Activated effector memory CD4-positive, alpha-beta T cell treated with Interleukin-2 at 50 U/mL for 16 hours (primary cell): ENCODE measurements at places on chromosomes 13 and 19.

DNA sequence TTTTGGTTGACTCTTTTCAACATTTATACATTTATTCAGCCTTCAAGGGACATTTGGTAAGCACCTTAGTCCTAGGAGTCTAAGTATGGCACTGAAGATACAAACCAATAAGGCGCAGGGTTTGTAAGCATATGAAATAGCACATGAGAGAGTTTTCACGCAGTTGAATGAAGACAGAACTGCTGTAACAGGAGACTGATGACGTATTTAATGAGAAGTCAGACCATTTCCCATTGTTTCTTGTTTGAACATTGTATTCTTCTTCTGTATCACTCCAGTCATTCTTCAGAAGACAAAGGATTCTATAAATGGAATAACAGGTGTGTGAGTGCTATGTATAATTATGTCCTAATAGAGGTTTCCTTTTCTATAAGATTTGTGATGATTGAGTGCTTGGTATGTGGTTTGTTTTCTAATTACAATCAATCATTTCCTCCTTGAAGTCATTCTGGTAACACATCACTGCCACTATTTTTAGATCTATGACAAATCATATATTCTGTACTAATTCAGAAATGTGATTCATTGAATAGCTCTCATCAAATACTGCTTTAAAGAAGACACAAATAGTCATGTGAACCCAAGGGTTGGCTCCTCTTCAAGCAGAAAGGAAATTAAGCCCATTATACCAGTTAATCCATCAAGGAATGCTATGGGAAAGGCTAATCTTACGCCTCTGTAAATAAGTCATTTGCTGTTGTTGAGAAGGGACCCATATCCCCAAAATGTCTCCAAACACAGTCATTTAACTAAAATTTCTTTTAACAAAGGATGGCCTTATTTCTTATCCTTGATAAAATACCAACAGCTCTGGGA is 222.8 kb upstream of the NBEA start:
- DNase-seq, result no peak

GRCh38 chr13:25117312-25117711 is 21.4 kb downstream of the PABPC3 start:
- no peak for DNase-seq

DNA sequence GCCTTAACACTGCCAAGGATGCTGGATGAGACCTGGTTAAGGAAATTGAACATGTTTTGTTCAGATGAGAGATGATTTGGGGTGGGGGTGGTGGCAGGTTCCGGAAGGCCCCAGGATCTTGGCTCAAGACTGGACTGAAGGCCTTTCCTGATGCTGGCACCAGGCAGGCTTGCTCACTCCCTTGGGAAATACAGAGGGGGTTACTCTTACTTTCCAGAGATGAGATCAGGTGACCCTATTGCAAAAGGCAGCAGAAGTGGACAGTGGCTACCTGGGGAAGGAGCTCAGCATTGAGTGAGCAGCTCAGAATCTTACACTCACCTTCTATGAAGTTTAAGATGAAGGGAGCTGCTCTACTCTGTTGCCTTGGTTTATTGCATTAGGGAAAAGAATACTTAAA is 10.8 kb downstream of the GATAD2A start:
- DNase-seq, result no peak

DNA sequence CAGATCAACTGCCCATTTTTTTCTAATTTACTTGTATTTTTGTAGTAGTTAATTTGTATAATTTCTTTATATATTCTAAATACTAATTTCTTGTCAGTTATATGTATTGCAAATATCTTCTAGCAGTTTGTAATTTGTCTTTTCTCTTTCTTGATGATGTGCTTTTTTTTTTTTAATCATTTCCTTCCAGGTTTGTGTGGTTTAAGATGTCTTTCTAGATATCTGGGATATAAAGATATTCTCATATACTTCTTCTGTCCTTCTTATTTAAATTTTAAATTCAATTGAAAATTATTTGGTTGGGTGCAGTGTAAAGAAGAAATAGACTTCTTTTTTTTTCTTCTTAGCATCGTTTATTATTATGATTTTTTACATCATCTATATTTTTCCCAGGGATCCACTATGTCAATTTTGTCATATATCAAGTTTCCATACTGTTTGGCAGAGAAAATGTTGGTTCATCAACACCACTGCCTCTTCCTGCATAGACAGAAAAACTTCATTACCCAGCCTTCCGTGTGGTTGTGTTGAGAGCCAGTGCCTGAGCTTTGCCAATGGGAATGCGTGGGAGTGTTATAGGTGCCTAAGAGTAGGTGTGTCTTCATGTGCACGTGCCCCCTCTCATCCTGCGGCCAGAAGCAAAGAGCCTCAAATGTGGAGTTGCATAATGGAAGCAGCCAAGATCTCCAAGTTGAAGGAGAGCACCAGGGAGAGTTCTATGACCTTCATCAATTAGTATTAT is 15.8 kb downstream of the CPB2 start:
- DNase-seq, result no peak

DNA sequence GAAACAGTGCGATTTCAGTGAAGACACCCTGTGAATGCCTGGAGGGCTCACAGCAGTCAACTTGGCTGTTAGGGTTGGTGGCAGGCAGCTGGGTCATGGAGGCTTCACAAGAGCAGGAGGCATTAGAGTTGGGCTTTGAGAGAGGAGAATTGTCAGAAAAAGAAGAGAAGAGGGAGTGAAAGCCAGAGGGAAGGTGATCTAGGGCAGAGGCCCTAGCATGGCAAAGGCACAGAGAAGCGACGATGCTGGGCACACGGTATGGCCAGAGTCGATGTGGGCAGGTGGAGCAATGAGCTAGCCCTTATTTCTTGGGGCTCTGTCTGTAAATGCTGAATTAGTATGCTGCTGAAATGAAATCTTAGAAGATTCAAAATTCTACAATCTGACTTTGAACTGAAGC is 52.6 kb upstream of the OLFM4 start:
- DNase-seq, result no peak

DNA sequence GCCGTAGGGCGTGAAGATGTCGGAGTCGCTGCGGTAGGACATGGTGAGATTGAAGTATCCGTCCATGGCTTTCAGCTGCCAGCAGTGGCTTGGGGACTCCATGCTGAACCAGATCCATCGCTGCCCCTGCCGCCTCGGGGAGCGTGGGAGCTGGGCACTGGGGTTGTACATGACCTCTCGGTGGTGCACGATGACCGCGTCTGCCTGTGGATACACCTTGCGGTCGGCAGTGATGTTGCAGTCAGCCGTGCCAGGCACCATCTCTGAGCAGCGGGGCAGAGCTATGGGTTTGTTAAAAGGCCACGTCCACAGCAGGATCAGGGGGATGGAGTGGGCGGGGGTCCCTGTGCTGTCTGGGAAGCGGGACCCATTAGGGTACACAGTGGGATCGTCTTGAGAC is 7.4 kb downstream of the FUT6 start:
- DNase-seq, result no peak

GRCh38 chr13:48233046-48233888 is at the start of gene ITM2B:
Gene ITM2B (plus strand): TSS chr13:48233206. CDS start chr13:48233361, 155 bp downstream.
- peak; percentile 61 for DNase-seq

- DNase-seq, result peak; percentile 69
Measured at GRCh38 chr13:48492470-48493065, 40.3 kb downstream of the RCBTB2 start.

- no peak for DNase-seq
Measured at GRCh38 chr13:26919311-26919710, 158.7 kb upstream of the GPR12 start.

GRCh38 chr13:82358284-82358683 is 1524.0 kb downstream of the SLITRK1 start:
- no peak for DNase-seq

GRCh38 chr19:21611659-21612402 is 106.4 kb downstream of the ZNF429 start:
- DNase-seq, result no peak

DNA sequence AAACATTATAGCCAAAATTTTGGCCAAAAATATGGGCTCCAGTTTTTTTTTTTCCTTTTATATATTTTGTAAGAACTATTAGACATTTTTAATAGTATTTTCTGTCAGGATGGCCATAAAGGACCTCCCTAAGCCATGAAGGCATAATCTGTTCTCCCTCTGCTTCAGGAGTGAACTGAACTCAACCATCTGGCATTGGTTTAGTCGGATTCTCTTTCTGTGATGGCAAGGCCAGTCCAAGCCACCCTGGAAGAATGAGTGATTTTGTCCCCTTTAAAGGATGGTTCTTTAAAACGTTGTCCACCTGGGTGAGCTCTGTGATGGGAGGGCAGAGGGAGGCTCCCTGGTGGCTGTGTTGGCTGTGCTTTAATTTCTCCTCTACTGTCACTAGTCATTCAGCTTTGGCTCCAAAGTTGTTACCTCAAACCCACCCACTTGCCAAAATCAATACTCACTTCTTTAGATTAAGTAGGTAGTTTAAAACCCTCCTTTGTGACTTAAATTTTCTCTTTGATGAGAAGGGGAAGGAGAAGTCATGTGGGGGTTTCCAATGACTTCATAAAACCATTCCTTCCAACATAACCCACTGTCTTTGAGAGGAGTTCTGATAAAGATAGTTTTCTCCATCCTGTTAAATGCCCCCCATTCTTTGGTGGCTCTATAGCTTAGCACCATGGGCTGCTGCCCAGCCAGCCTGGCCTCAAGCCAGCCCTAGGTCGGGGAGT is 4.4 kb downstream of the TNFRSF19 start:
- no peak for DNase-seq

DNA sequence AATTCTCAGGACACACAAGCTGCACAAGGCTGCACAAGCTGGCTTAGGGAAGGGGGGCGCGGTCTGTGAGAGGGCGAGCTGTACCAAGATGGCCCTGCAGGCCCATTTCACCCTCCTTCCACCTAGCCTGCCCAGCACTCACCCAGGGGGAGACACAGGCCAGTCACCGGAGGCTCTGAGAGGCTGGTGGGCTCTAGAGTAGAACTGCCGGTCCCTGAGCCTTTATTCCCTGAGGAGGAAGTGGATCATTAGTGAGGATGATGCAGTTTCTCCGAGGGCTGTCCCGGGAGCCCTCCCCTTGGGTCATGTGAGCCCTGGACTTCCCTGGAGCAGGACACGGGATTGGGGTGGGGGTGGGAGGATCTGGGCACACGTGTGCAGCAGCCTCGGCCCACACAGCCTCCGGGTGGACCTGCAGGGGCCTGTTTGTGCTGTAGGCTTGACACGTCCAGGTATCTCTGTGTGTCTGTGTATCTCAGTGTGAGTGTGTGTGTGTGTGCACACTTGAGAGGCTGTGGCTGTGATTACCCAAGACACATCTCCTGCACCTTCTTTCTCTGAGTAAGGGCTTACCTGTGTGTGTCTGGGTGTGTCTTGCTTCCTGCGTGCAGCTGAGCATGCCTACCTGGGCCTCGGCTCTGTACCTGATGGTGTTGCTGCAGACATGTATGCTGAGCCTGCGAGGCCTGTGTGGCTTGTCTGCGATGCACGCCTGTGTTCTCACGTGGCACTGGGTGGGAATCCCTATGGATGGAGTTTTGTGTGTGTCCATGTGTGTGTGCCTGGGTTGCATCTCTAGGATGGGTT is at the start of gene ACP5:
Gene ACP5, minus strand, starts transcription at position 195 of the 807 bp plus-strand sequence. CDS start 328 bp downstream, outside the sequence.
- no peak for DNase-seq

GRCh38 chr19:58085348-58085875 is 12.6 kb downstream of the ZSCAN18 start:
- no peak for DNase-seq

DNA sequence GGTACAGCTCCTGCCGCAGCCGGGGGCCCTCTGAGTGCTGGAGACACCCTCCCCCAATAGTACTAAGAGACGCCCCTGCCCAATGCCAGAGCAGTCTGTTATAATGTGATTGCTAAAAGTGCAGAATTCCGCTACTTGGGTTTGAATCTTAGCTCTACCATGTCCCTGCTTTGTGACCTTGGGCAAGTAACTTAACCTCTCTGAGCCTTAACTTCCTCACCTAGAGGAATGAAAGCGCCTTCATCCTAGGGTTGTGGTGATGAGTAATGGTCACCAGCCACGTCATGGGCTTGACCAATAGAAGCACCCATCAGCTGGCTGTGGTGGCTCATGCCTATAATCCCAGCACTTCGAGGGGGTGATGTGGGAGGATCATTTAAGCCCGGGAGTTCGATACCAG is 6.5 kb downstream of the PLEKHG2 start:
- no peak for DNase-seq

- DNase-seq, result no peak
Measured at GRCh38 chr13:44516771-44517170, 59.4 kb downstream of the TSC22D1 start.

- DNase-seq, result no peak
Measured at GRCh38 chr13:32726374-32727037, 140.3 kb downstream of the PDS5B start.

DNA sequence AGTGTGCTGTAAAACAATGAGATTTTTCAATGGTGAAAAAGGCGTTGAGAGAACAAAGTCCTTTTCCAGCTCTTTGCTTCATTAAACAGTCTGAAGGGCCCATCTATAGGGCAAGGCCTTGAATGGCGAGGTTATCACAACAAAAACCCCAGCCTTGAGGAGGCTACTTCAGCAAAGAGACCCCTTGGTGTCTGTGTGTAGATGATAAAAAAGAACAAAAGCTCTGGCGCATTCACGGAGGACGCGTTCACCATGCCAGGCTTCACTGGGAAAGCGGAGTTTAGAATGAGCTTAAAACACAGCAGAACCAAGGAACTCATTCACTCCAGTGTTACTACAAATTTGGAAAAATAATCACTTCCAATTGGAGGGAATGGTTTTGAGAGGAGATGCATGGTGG is 530.0 kb upstream of the ARGLU1 start:
- no peak for DNase-seq
